Left ventricle myocardium inferior (tissue), 1 donor: ENCODE measurements at places on chromosomes 1 and 21. TPM values are rescaled to one million over a fixed set of nuclear protein-coding genes. Genes with fewer than 3 reads are reported as not detected.

GRCh38 chr1:98849969-98850636, 154.6 kb downstream of the PLPPR5 start:
- H3K4me1 ChIP-seq, result no peaks in the 10 kb centered on the region
- DNase-seq, result no peak
- H3K4me3 ChIP-seq, result no peak overlapping the region
- no peaks in the 10 kb centered on the region for H3K36me3 ChIP-seq

Gene PPIH
- total RNA-seq, result 21.0 TPM

DNA sequence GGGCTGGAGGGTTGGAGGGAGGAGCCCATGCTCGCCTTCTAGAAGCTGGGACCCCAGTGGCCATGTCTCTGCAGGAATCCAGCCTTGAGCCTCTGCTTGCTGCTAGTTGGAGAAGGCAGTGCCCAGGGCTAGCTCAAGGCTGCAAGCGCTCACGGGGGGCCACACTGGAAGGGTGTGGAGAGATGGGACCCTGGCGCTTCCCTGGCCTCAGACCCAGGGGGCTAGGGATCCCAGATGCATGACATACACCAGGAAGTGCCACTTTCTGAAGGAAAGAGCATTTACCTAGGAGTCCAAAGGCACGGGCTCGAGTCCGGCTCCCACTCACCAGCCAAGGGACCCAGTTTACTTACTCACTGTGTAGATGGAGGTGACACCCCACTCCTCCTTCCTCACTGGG, 32.6 kb downstream of the NENF start:
- no peak overlapping the region for H3K4me3 ChIP-seq
- DNase-seq, result no peak
- H3K36me3 ChIP-seq, result no peaks in the 10 kb centered on the region
- no peak overlapping the region for H3K27ac ChIP-seq
- H3K27me3 ChIP-seq, result no peaks in the 10 kb centered on the region

GRCh38 chr1:198563583-198563982, 23.1 kb upstream of the ATP6V1G3 start:
- no peak overlapping the region for H3K4me3 ChIP-seq
- H3K27ac ChIP-seq, result no peak overlapping the region
- no peaks in the 10 kb centered on the region for H3K27me3 ChIP-seq
- no peaks in the 10 kb centered on the region for H3K4me1 ChIP-seq
- no peaks in the 10 kb centered on the region for H3K36me3 ChIP-seq
- no peak for DNase-seq

GRCh38 chr1:27574871-27575831, 28.8 kb downstream of the AHDC1 start:
- H3K4me1 ChIP-seq, result peaks cover 97% of the 10 kb centered on the region
- no peaks in the 10 kb centered on the region for H3K27me3 ChIP-seq
- peak; percentile 85 for DNase-seq
- H3K4me3 ChIP-seq, result peak overlapping the region; percentile 66

DNA sequence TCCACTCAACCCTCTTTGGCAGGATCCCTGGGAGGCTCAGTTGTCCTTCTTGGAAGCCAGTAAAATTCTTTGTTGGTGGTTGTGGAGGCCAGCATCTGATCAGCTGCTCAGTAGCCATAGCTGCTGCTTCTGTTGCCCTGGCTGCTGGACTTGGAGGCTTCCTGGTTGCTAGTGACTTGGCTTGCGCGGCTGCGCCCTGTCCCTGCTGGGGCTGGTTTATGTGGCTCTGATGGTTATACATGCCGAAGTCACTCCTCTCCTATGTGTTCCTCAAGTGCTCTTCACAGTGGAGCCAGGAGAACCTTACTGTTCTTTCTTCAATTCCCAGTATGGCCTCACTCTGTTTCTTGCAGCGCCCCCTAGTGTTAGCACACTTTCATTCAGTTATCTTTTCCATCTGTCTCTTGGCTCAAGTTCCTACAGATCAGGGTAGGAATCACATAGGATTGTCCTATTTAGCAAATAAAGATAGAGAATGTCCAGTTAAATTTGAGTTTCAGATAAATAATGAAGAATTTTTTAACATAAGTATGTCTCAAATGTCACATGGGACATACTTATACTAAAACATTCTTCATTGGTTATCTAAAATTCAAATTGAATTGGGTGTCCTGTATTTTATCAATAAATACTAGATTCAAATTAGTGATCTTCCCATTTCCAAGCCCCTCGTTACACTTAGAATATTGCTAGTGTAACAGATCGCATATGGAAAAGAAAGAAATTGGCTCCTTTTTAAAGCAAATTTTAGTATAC, 176.5 kb downstream of the TGFB2 start:
- no peaks in the 10 kb centered on the region for H3K4me1 ChIP-seq
- no peak for DNase-seq
- no peak overlapping the region for H3K27ac ChIP-seq
- H3K27me3 ChIP-seq, result no peaks in the 10 kb centered on the region
- H3K4me3 ChIP-seq, result no peak overlapping the region
- no peaks in the 10 kb centered on the region for H3K36me3 ChIP-seq

DNA sequence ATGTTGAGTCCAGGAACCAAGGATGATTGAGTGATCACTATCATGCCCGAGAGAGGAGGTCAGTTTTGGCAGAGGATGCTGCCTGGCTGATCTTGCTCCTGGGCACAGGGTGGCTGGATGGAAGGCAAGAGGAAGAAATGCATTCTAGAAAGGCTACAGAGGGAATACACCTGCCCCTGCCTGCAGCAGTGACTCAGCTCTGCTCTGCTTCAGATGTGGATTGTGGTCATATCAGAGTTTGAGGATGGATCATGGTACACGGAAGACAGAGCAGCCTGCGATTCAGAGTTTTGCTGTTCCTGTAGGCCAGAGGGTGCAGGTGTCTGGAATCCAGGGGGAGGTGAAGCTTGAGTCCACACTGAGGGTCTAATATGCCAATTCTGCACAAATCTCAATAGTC, 37.2 kb downstream of the PCP4 start:
- H3K4me1 ChIP-seq, result no peaks in the 10 kb centered on the region
- H3K27ac ChIP-seq, result no peak overlapping the region
- H3K27me3 ChIP-seq, result no peaks in the 10 kb centered on the region
- H3K4me3 ChIP-seq, result no peak overlapping the region

DNA sequence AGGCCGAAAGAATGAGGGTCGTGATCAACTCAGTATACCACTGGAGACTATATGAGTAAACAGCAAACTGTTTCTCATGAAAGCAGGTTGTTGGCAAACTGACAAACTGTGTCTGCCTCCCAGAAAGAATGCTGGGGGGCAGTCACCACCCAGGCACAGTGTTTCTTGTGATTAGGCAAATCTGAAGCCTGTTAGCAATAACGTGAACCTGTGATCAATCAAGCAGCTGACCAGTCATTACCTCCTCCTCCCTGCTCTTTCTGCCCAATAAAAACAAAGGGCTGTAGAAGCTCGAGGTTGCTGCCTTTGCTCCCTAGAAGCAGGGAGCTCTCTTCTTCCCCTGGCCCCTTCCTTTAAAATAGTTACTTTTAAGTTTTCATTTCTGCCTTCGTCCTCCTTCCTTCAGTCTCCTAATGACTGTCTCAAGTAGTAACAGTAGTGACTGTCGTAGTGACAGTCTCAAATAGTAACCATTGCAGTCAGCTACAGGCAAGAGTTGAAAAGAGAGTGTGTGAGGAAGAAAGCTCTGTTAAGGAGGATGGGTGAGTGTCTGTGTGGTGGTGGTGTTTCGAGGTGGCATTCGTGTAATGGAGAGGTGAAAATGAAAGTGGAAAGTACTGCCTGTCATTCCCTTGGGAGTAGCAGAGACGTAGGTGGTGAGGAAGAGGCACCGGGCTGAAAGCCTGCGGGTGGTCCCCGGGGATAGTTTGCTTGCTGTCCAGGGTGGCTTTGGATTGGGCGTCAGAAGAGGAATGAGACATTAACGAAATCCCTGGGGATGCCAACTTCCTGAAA, 14.5 kb downstream of the HHAT start:
- DNase-seq, result no peak
- H3K4me1 ChIP-seq, result peaks cover 24% of the 10 kb centered on the region
- no peaks in the 10 kb centered on the region for H3K36me3 ChIP-seq
- H3K4me3 ChIP-seq, result peak overlapping the region; percentile 60
- peak overlapping the region; percentile 25 for H3K27ac ChIP-seq

DNA sequence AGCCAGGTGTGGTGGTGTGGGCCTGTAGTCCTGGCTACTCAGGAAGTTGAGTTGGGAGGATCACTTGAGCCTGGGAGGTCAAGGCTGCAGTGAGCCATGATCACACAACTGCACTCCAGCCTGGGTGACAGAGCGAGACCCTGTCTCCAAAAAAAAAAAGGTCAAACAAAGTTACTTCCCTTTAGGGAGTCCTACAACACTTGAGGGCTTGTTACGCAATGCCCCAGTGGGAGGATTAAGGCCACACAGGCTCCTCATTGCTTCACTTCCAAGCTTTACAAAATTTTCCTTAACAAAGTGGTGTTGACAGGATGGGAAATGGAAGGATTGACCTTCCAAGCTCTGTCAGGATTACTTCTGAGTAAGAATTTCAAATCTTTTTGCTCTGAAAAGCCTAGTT, 6.2 kb upstream of the EXTL1 start:
- H3K36me3 ChIP-seq, result no peaks in the 10 kb centered on the region
- H3K4me1 ChIP-seq, result peaks cover 50% of the 10 kb centered on the region
- no peak overlapping the region for H3K27ac ChIP-seq
- H3K27me3 ChIP-seq, result no peaks in the 10 kb centered on the region
- DNase-seq, result no peak

DNA sequence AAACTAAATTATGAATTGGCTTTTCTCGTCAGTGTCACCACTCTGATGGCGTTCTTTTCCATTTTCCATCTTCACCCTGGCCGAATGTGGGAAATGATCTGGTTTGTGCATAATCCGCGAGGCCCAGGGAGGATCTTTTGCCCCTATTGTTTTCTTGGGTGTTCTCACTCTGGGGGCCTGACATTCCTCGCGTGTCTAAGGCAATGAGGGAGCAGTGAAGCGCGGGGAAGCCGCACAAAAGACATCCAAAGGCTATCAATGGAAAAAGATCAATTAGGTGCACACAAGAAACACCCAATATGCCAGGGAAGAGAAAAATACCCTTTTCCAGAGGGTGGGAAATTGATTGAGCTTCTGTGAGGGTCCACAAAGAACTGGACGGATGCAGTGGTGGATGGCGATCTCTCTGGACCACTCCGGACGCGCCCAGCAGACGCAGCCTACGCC, 941 bp upstream of the C1orf21 start:
- H3K27ac ChIP-seq, result peak overlapping the region; percentile 94
- peak overlapping the region; percentile 95 for H3K4me3 ChIP-seq
- H3K36me3 ChIP-seq, result no peaks in the 10 kb centered on the region

Gene CLCA4
- 0.27 TPM for total RNA-seq

DNA sequence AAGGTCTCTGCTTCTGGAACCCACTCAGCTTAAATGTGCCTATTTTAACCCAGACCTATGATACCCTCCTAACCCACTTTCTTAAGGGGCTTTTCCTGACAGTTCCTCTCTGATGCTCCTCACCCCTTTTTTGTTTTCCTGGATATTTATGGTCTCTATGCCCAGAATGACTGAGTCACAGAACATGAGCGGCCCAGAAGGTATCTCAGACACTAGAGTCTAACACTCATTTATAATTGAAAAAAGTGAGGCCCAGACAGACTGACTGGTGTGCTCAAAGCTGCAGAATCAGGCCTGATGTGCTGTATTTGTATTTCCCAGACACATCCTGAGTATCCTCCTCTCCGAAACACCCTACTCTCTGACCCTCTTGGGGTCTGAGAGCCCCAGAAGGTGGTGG, 44.0 kb downstream of the LRRC71 start:
- peaks cover 5% of the 10 kb centered on the region for H3K4me1 ChIP-seq
- no peak for DNase-seq
- peaks cover 81% of the 10 kb centered on the region for H3K36me3 ChIP-seq
- no peak overlapping the region for H3K4me3 ChIP-seq
- H3K27ac ChIP-seq, result no peak overlapping the region

DNA sequence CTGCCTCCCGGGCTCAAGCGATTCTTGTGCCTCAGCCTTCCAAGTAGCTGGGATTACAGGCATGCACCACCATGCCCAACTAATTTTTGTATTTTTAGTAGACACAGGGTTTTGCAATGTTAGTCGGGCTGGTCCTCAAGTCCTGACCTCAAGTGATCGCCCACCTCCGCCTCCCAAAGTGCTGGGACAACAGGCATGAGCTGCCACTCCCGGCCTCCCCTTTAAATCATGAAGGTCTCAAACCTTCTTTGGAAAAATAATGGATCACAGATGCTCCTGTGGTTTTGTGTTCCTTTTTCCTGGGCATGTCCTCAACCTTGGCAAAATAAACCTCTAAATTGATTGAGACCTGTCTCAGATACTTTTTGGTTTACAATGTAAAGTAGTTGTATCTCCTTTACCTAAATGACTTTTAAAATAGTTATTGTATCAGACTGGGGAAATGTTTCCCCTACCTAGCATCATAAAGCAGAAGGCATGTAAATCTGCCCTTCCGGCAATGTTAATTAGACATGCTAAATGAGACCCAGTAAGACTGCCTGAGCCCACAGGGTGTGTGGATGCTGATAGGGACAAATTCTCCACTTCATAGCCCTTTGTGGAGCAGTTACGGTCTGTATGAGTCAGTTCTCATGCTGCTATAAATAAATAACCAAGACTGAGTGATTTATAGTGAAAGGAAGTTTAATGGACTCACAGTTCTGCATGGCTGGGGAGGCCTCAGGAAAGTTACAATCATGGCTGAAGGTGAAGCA, 27.8 kb downstream of the CBR1 start:
- H3K4me3 ChIP-seq, result no peak overlapping the region
- no peak overlapping the region for H3K27ac ChIP-seq
- no peak for DNase-seq
- no peaks in the 10 kb centered on the region for H3K36me3 ChIP-seq
- no peaks in the 10 kb centered on the region for H3K4me1 ChIP-seq
- H3K27me3 ChIP-seq, result peaks cover 76% of the 10 kb centered on the region

DNA sequence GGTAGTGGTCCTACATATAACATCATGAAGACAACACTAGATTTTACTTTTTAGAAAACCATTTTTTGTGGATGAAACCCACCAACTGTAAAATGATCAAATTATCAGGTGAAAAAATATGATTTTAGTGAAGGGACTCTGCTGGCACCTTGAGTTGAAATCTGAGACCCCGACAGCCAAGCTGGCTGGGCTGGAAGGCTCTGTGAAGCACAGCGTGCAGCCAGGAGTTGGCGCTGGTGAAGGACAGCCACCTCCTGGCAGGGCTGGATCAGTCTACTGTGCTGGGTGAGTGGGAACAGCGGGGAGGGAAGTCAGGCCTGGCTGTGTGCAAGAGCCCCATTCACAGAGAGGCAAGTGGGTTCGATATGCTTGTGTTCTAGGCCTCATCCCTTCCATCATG, 47.9 kb downstream of the DDAH1 start:
- no peaks in the 10 kb centered on the region for H3K27me3 ChIP-seq
- DNase-seq, result no peak
- H3K4me3 ChIP-seq, result no peak overlapping the region
- H3K27ac ChIP-seq, result no peak overlapping the region

- H3K27me3 ChIP-seq, result peaks cover 71% of the 10 kb centered on the region
- peak overlapping the region; percentile 68 for H3K27ac ChIP-seq
- DNase-seq, result no peak
- H3K36me3 ChIP-seq, result no peaks in the 10 kb centered on the region
Observed at GRCh38 chr1:228785366-228786330, 50.4 kb downstream of the RHOU start.

GRCh38 chr1:87318056-87318650, 10.5 kb upstream of the LMO4 start:
- H3K27me3 ChIP-seq, result peaks cover 7% of the 10 kb centered on the region
- H3K36me3 ChIP-seq, result no peaks in the 10 kb centered on the region

Gene RPE65
- total RNA-seq, result not detected

Gene FGR
- total RNA-seq, result 3.5 TPM
